Mesenteric fat pad (tissue), 1 donor: ENCODE measurements at places on chromosomes 5 and 9. TPM values are rescaled to one million over a fixed set of nuclear protein-coding genes. Genes with fewer than 3 reads are reported as not detected.
A peak's percentile ranks its signal among the peaks of the same experiment; 100 is the strongest.

Gene CDH18
- total RNA-seq = not detected

DNA sequence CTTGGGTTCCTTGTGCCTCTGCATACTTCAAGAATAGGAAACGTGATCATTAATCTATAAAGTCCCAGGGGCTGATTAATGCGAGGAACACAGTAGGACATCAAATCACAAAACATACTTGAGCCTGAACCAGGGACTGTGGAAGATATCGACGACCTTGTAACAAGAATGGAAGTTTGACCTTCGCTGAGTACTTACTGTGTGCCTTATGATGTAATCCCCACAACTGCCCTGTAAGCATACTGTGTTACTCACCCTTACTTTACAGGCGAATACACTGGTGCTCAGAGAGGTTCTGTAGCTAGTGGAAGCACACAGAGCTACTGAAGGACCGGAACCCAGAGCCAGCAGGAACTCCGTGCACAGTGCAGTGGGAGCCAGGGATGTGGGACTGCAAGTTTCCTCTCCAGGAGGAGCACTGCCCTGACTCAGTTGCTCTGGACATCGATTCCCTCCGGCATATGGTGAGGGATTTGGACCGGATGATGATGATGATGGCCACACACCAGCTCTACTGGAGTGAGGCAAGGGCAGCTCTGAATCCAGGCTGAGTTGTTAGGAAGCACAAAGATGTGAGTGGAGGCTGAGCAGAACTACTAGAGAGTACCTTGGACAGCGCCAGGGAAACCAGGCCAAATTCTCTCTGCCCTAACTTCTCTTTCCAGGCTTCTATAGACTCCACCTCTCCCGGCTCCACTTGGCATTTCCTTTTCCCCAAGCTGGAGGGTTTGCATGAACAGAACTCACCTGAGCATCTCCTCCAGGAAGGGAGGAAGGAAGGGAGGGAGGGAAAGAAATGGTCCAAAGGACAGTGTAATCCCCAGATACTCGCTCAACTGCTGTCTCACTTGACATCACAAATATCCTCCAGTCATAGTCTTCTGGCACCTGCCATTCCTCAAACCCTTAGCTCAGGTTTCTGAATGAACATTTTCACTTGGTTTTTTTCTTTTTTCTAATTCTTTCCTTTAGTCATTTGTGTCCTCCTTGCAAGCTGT lies 1.5 kb upstream of the GABBR2 start:
- peak; percentile 33 for DNase-seq

- DNase-seq = no peak
These were observed 68.7 kb downstream of the LNPEP start for GRCh38 chr5:97004423-97005060.

DNA sequence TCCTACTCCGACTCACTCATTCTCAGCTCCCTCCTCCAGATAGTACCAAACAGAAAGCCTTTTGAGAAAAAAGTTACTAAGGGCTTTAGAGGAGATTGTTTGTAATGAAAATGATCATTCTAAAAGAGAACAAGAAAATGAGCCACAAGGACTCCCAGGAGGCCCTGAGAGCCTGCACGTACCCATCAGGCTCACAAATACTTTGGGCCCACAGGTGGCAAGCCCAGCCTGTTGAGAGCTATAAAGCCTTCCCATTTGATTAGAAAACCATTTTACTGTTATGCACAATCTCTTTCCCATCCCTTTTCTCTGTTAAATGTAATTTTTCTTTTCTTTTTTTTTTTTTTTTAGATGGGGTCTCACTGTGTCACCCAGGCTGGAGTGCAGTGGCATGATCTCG lies 136.1 kb downstream of the LHFPL2 start:
- DNase-seq = no peak

- no peak for DNase-seq
These were observed 24.4 kb downstream of the SHC3 start for GRCh38 chr9:89154218-89154617.

- DNase-seq = no peak
These were observed 128.5 kb downstream of the MED27 start for GRCh38 chr9:131951155-131951554.

GRCh38 chr9:98790134-98790841 lies 6.1 kb downstream of the ANKS6 start:
- DNase-seq = peak; percentile 83
